ENCODE measurements at places on chromosomes 11 and 22.

DNA sequence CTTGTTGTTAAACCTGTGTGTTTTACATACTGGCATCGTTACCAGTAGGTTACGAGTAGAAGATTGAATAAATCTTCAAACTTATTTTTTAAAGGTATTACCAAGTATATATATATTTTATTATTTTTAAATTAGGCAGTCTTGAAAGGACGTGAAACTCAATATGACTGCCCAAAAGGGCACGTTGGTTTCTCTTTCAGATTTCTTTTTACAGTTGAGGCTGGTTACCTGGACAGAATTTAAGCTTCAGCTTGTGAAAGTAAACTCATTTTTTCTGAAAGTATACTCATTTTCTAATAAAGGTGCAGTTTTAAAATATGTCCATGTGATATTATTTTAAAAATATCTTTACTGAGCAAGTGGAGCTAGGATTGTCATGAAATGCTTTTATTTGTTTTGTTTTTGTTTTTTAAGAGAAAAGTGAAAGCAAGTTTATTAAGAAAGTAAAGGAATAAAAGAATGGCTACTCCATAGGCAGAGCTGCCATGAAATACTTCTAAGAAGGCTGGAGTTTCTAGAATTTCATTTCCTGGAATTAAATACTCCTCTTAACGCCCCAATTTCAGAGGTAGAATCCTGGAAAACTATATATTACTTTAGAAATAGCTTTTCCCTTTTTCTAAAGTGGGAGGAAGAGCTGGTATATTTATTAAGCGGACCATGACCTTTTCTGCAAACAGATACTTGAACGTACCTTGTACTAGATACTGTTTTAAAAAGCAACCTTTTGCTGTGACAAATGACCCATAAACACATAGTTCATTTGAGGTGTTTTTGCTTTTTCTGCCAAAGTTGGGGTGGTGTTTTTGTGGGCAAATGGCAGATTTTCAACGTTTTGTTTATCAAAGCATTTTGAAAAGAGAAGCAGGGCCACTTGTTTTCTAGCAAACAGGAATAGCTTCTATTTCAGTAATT, 1.9 kb downstream of the FBXO7 start:
- no peak overlapping the region for H3K4me3 ChIP-seq
- no peak for DNase-seq
- H3K27me3 ChIP-seq, result no peaks in the 10 kb centered on the region
- H3K4me1 ChIP-seq, result peaks cover 15% of the 10 kb centered on the region
- H3K36me3 ChIP-seq, result no peaks in the 10 kb centered on the region

DNA sequence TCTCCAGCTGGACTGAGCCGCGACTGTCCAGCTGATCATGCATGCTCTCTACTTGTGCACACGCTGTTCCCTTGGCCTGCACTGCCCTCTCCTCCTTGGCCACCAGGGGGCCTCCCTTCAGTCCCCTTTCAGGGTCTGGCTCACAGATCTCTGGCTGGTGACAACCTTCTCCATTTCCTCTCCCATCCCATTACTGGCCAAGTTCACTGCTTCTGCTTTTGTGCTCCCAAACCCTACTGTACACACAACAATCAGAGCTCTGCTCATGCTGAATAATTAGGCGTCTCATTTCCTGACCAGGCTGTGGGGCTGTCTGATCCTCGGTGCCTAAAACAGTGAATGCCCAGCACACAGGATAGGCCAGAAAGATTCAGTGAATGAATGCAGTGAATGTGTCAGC, 224.0 kb upstream of the NARS2 start:
- no peak for DNase-seq
- H3K27ac ChIP-seq, result no peak overlapping the region
- H3K27me3 ChIP-seq, result no peaks in the 10 kb centered on the region
- no peaks in the 10 kb centered on the region for H3K4me1 ChIP-seq
- no peaks in the 10 kb centered on the region for H3K36me3 ChIP-seq

GRCh38 chr11:33874910-33875490, 16.9 kb downstream of the LMO2 start:
- no peaks in the 10 kb centered on the region for H3K36me3 ChIP-seq
- no peak for DNase-seq
- H3K27me3 ChIP-seq, result no peaks in the 10 kb centered on the region
- H3K4me3 ChIP-seq, result no peak overlapping the region
- peaks cover 8% of the 10 kb centered on the region for H3K4me1 ChIP-seq
- H3K27ac ChIP-seq, result no peak overlapping the region

DNA sequence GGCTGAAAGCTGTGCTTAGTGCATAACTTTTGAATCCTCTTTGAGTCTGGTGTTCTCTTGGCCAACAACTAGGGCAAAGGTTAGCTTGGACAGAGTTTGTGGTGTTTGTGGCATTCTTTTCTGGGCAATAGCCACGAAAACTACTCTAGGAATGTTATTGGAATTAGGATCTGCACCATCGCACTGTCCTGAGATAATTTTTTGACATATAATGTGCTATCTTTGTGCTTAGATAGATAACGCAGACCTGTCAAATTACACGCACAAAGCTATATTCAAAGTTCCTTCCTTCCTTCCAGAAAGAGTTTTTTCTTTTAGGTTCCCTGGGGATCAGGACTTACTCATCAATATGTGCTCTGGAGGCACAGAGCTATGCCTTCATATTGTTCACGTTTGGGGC, 166.8 kb upstream of the MTMR2 start:
- peaks cover 14% of the 10 kb centered on the region for H3K4me1 ChIP-seq
- H3K27me3 ChIP-seq, result no peaks in the 10 kb centered on the region
- no peak overlapping the region for H3K4me3 ChIP-seq
- peaks cover 12% of the 10 kb centered on the region for H3K36me3 ChIP-seq
- H3K27ac ChIP-seq, result no peak overlapping the region

GRCh38 chr11:19660076-19660475, 52.6 kb upstream of the NAV2 start:
- no peaks in the 10 kb centered on the region for H3K27me3 ChIP-seq
- no peak overlapping the region for H3K27ac ChIP-seq
- H3K4me3 ChIP-seq, result no peak overlapping the region
- H3K4me1 ChIP-seq, result no peaks in the 10 kb centered on the region

DNA sequence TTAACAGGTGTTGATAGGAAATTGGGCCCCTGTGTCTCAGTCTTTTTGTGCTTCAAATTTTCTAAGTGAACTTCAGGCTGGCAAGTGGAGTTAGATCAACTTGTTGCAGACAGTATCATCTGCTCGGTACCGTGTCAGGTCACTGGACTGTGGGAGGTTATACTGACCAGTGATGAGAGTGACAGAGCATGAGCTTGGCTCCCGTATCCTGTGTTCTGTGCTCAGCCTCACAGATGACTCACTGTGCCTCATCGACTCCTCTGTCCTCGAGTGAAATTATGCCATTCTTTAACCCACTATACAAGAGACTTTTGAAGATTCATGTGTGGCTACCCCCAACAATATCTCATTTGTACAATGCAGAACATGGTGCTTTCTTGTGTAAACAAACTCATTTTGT, 7.9 kb downstream of the GRAP2 start:
- H3K4me3 ChIP-seq, result peak overlapping the region; percentile 72
- no peak for DNase-seq
- H3K4me1 ChIP-seq, result peaks cover 54% of the 10 kb centered on the region
- H3K27me3 ChIP-seq, result no peaks in the 10 kb centered on the region
- H3K27ac ChIP-seq, result peak overlapping the region; percentile 87

DNA sequence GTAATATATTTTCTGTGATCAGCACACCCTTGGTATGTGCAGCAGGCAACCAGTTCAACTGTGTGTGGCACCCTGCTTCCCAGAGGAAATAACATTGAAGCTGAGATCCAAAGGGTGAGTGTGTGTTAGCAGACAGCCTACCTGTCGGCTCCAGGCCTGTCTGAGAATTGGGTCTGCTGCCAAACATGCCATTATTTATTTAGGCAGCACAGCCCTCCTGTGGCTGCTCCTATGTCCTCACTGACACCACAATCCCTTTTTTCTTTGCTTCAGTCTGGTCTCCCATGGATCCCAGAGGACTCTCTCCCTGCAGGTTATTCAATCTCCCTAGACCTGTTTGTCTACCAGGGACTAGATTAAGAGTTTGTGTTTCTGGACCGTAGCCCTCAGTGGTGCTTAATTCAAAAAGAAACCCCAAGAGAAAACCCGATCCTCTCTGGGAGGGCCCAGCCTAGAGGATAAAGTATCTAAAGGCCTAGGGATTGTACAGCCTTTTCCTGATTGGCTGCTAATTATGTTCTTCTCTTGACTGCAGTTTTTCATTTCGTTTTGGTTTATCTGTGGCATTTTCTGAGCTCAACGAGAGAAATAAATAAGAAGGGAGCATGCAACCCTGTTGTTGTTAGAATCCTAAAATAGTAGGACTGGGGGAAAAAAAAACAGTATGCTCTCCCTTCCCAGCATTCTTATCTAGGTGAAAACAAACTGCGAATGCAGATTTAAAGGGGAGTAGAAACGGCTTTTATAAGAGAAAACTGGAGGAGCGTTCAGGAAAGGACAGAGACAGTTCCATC, 24.1 kb downstream of the KCNE3 start:
- no peak overlapping the region for H3K27ac ChIP-seq
- H3K27me3 ChIP-seq, result peaks cover 4% of the 10 kb centered on the region
- no peak overlapping the region for H3K4me3 ChIP-seq
- no peaks in the 10 kb centered on the region for H3K4me1 ChIP-seq

DNA sequence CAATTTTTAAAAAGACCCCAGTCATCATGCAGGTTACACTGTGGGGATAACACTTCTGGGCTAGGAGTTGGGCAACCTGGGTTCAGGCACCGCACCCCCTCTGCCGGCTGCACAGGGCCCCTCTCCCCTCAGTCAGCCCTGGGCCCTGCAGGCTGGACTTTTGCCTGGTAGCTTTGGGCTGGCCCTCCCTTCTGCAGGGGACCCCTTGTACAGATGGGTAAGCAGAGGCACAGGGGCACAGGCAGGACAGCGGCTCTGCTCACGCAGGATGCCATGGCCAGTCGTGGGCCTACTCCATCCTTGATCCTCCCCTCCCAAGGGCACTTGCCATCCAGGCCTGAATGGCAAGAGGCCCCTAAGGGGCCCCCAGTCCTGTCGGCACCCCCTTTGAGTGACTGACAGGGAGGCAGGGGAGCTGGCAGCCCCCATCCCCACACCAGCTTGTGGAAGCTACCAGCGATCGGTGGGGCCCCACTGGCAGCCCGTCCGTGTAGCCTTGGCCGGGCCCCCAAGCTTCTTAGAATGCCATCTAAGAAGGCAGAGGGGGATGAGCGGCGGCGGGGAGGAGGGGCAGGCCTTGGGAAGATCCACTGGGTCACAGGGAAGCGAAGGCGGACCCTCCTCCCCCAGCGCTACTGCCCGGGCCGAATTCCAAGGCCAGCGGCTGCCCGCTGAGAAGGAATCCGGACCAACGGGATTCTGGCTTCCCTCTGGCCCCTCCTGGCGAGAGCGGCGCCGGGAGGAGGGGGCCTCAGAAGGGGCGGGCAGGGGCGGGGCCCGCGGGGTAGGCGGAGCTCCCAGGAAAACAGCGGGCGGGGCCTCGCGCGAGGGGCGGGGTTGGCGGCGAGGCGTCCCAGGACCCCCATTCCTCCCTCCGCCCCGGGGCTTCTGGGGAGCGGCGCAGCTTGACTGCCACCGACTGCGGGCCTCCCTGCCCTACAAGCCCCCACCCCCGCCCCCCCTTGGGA, 6.8 kb upstream of the CHKA start:
- no peaks in the 10 kb centered on the region for H3K36me3 ChIP-seq
- no peak overlapping the region for H3K27ac ChIP-seq
- no peak for DNase-seq
